ENCODE measurements at places on chromosomes 6 and 20.

- no peak for DNase-seq
Measured at GRCh38 chr6:170268216-170269129, 22.4 kb downstream of the DLL1 start.

DNA sequence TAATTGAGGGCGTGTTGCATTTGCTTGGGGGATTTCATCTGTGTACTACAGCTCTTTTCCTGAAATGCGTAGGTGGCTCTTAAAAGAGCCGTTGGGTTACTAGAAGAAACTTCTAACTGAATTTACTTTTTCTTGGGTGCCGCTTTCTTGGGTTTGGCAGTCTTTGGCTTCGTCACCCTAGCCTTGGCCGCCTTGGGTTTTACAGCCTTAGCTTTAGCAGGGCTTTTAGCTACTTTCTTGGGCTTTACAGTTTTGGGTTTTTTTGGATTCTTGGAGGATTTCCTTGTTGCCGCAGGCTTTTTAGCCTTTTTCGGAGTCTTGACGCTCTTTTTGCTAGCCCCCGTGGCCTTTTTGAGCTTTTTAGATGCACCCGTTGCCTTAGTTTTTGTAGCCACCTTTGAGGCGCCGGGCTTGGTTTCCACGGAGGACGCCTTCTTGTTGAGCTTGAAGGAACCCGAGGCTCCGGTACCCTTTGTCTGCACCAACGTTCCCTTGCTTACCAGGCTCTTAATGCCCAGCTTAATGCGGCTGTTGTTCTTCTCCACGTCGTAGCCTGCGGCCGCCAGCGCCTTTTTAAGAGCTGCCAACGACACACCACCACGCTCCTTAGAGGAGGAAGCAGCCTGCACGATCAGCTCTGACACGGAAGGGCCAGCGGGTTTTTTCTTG is 54.5 kb downstream of the TRIM38 start:
- DNase-seq, result no peak

- DNase-seq, result no peak
Measured at GRCh38 chr6:166933396-166933795, 23.0 kb downstream of the RNASET2 start.

- no peak for DNase-seq
Measured at GRCh38 chr6:21994821-21995220, 302.0 kb downstream of the PRL start.

GRCh38 chr6:147266821-147267220 is 62.6 kb downstream of the STXBP5 start:
- no peak for DNase-seq

DNA sequence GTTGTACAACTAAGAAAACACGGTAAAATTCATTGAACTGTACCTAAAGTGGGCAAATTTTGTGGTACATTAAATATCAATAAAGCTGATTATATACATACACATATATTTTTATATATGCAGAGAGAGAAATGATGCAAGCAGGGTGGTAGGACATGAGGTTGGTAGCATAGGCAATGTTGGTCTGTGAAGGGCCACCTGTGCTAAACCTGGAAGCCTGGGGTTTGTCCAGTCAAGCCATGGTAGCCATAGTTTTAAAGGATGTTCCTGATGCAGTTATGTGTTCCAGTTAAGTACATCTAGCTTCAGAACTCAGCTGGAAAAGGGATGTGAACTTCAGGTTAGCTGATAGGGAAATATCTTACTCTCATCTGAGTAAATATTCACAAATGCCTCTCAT is 60.1 kb downstream of the TRIM38 start:
- no peak for DNase-seq

GRCh38 chr6:137161949-137162348 is 11.5 kb downstream of the IL22RA2 start:
- DNase-seq, result no peak

DNA sequence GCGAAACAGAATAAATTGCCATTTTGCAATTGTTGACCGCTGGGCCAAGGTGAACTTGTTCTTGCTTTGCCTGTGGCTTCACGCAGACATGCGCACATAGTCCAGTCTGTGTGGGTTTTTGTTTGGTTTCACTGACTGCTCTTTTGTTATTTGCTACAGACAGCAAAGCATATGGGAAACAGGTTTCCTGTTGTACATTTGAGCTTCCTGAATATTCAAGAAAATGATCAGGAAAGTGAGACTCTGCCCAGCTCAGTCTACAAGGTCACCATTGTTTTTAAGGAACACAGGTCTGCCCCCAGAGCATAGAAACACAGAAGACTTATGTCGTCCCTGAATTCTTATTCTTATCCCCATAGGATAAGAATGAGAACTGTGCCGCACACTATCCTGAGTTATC is 55.6 kb downstream of the SASH1 start:
- DNase-seq, result no peak

GRCh38 chr20:17969278-17969883 is 563 bp downstream of the MGME1 start:
- DNase-seq, result peak; percentile 25

DNA sequence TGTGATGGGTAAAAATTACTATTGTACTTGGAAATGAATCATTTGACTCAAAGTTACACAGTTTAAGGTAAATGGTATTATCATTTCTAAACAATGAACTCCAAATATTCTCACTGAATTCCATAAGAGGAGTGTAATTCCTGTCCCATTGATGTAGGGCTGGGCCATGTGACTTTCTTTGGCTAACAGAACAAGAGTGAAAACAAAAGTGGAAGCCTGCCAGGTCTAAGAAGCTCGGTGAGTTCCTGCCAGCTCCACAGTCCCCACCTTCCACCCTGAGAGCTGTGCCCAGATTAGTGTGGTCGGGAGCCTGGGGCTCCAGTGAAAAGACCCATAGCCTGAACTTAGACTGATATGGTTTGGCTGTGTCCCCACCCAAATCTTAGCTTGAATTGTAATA is 24.6 kb downstream of the TBXT start:
- DNase-seq, result no peak
